ENCODE measurements at places on chromosomes 13 and 19.
A peak's percentile ranks its signal among the peaks of the same experiment; 100 is the strongest.

DNA sequence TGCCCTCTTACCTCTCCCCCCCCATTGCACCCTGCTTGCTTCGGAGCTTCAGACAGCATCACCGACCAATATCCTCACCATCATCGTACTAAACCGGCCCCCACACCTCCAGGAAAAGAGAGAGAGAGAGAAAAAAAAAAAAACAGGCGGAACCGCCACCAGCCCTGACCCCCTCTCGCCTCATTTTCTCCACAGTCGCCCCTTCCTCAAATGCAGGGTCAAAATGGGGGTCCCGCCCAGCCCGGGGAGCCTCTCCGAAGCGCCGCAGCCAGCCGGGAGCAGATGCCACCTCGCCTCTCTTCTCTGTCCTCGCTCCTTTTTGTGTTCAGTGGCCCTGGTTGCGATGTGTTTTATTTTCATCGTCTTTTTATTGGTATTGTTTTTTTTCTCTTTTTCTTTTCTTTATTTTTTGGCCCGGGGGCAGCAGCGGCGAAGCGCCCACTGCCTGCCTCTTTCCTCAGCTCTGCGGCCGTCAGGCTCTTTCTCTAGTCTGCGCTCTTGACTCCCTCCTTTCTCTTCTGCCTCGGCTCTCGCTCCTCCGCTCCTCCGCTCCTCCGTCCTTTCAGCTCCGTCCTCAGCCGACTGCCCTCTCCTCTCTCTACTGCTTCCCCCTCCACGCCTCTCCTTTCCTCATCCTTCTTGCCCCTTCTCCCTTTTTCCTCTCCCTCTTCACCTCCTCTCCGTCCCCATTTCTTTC is 41.4 kb downstream of the DEDD2 start:
- no peak overlapping the region for H3K4me3 ChIP-seq
- DNase-seq = no peak
- H3K36me3 ChIP-seq = no peaks in the 10 kb centered on the region

- H3K4me3 ChIP-seq = peak overlapping the region; percentile 92
- DNase-seq = peak; percentile 94
- H3K4me1 ChIP-seq = peaks cover 57% of the 10 kb centered on the region
- H3K27me3 ChIP-seq = no peaks in the 10 kb centered on the region
- peak overlapping the region; percentile 91 for H3K27ac ChIP-seq
These were observed 8.1 kb downstream of the RINL start for GRCh38 chr19:38869836-38870607.

GRCh38 chr13:19575230-19575629 is 13.9 kb upstream of the TPTE2 start:
- peaks cover 9% of the 10 kb centered on the region for H3K27me3 ChIP-seq
- H3K27ac ChIP-seq = no peak overlapping the region
- no peaks in the 10 kb centered on the region for H3K4me1 ChIP-seq
- no peak overlapping the region for H3K4me3 ChIP-seq
- DNase-seq = no peak

DNA sequence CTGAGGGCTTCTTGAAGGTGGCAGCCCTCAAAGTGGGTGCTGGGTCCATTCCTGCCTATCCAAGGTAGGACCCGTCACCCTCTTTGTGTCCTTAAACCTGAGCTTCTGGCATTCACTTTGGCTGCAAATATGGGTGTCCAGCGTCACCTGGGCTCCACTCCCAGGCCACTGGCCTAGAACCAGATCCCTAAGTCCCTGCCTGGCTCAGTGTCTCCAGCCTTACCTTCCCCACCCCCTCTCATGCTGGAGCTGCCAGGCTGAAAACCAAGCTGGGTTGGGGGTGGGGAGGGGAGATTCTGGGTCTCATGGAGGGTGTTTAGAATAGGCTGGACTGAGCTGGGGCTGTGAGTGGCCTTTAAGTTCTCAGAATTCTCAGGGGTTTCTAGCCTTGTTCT is 12.4 kb downstream of the PDE4A start:
- peaks cover 55% of the 10 kb centered on the region for H3K4me1 ChIP-seq
- DNase-seq = no peak
- H3K27me3 ChIP-seq = peaks cover 6% of the 10 kb centered on the region
- peak overlapping the region; percentile 44 for H3K4me3 ChIP-seq
- H3K36me3 ChIP-seq = peaks cover 2% of the 10 kb centered on the region

DNA sequence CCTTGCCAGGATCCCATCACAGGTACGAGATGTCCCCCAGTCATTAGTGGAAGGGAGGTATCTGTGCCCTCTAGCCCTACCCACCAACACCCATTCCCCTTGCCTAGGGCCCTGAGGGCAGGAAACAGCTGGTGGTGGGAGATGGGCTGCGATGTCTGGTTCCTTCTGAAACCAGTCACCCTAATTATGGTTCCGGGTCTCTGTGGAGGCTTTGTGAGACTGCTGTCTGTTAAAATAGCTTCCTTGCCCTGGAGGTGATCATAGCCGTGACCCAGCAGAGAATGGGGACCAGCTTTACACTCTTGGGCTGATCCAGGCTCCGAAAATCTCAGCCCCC is 5.5 kb downstream of the ALDH16A1 start:
- peaks cover 48% of the 10 kb centered on the region for H3K36me3 ChIP-seq
- H3K27me3 ChIP-seq = no peaks in the 10 kb centered on the region
- peaks cover 19% of the 10 kb centered on the region for H3K4me1 ChIP-seq
- DNase-seq = no peak
- H3K27ac ChIP-seq = no peak overlapping the region

DNA sequence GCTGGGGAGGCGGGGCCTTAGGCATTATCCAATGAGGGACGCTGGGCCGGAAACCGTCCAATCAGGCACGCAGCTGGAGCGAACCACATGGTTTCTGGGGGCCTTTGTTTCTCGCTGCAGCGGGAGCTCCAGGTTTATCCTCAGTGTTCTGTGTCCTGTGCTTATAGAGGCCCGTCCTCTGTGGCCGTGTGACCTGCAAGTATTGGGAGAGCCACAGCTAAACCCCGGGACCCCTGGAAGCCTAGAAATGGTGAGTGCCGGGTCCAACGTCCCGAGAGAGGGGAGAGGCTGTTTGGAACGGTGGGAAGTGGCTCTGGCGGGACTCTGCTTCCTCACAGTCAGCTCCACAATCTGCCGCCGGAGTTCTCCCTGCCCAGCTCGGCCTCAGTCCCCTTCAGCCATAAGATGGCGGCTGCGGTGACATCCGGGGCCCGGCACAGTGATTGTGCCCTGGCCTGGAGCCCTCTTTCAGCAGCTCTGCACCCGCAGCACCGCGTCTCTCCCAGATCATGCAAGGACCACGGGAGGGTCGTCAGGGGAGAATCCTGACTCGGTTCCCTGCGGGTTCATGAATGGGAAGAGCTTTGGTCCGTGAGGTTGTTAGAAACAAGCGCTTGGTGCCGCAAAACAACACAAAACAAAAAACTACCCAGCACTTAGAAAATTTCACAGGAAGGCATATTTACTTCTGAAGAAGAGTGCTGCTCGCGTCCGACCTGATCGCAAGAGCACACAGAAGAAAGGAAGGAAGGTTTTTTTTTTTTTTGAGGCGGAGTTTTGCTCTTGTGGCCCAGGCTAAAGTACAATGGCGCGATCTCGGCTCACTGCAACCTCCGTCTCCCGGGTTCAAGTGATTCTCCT is at the start of gene ZNF253:
Gene ZNF253, plus strand, starts transcription at position 133 of the 861 bp plus-strand sequence. Its CDS starts 115 bp downstream, at position 248.
- DNase-seq = peak; percentile 82
- H3K36me3 ChIP-seq = peaks cover 20% of the 10 kb centered on the region
- no peaks in the 10 kb centered on the region for H3K27me3 ChIP-seq

- DNase-seq = no peak
- H3K27me3 ChIP-seq = peaks cover 14% of the 10 kb centered on the region
- H3K4me1 ChIP-seq = peaks cover 4% of the 10 kb centered on the region
- no peak overlapping the region for H3K27ac ChIP-seq
- no peaks in the 10 kb centered on the region for H3K36me3 ChIP-seq
These were observed 9.5 kb downstream of the GAS6 start for GRCh38 chr13:113854238-113855011.

GRCh38 chr19:40191836-40192646 is 815 bp downstream of the MAP3K10 start:
- DNase-seq = peak; percentile 22
- H3K36me3 ChIP-seq = no peaks in the 10 kb centered on the region
- peak overlapping the region; percentile 63 for H3K4me3 ChIP-seq
- H3K27ac ChIP-seq = no peak overlapping the region

GRCh38 chr19:12521996-12522395 is 29.3 kb downstream of the ZNF564 start:
- peaks cover 69% of the 10 kb centered on the region for H3K36me3 ChIP-seq
- H3K4me3 ChIP-seq = no peak overlapping the region
- no peaks in the 10 kb centered on the region for H3K27me3 ChIP-seq

DNA sequence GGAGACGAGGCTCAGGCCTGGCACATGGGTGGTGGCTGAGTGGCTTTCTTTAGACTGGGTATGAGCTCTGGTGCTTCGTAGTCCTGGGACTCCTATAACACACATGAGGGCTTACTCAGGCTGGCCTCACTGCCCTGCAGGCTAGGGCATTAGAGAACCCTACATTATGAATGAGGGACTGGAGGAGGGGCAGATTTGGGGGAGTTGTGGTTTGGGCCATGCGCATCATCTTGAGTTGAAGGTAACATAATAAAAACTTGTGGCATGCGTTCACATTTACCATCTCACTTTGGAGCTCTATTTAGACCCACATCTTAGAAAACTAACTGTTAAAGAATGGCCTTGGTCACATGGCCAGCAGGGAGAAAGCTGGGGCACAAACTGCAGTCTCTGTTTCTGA is 54.2 kb downstream of the STARD13 start:
- DNase-seq = no peak
- H3K27me3 ChIP-seq = peaks cover 4% of the 10 kb centered on the region
- H3K36me3 ChIP-seq = no peaks in the 10 kb centered on the region

- H3K36me3 ChIP-seq = no peaks in the 10 kb centered on the region
- no peak overlapping the region for H3K4me3 ChIP-seq
- H3K4me1 ChIP-seq = no peaks in the 10 kb centered on the region
These were observed 258.3 kb downstream of the KLF5 start for GRCh38 chr13:73317140-73317539.

DNA sequence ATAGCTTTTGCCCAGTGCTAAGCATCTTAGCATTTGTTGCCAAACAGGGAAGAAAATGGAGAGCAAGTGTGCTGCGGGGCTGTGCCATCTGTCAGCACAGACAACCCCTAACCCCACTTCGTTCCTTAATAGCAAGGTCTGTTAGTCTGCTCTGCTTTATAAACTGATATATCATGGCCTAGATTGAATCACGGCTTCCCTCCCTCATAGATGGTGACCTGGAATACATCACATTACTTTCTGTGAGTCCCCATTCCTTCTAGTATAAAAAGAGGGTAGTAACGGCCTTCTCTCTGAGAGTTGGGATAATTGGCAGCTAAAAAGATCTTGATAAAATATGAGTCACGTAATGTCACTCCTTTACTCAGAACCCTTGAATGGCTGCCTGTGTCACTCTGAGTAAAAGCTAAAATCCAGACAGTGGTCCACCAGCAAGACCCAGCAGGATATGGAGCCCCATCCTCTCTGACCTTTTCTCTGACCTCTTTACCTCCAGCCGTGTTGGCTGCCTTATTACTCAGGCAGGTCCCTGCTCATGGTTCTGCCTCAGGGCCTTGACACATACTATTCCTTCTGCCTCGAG is 151.7 kb downstream of the DLEU7 start:
- H3K36me3 ChIP-seq = no peaks in the 10 kb centered on the region
- H3K4me1 ChIP-seq = peaks cover under 1% of the 10 kb centered on the region
- H3K27ac ChIP-seq = no peak overlapping the region
- H3K4me3 ChIP-seq = no peak overlapping the region

GRCh38 chr13:103140001-103140671 is 73.9 kb upstream of the SLC10A2 start:
- no peaks in the 10 kb centered on the region for H3K36me3 ChIP-seq
- DNase-seq = no peak
- H3K27ac ChIP-seq = no peak overlapping the region
- no peaks in the 10 kb centered on the region for H3K27me3 ChIP-seq

DNA sequence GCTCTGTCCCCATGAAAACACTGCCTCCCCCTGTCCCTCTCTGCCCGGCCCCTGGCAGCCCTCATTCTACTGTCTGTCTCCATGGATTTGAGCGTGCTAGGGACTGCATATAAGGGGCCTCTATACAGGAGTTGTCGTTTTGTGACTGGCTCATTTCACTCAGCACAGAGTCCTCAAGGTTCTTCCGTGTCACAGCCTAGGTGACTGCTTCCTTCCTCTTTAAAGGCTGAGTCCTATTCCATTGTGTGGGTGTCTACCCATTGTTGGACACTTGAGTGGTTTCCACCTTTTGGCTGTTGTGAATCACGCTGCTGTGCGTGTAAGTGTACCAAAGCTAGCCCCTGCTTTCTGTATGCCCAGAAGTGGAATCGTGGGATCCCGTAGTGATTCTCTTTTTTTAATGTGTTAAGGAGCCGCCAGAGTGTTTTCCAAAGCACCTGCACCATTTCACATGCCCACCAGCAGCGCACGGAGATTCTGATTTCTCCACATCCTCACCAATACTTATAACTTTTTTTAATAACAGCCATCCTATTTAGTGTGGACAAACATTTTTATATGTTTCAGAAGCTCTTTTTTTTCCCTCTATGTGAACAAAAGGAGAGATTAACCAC is 116.7 kb downstream of the COL4A2 start:
- H3K27ac ChIP-seq = no peak overlapping the region
- H3K27me3 ChIP-seq = peaks cover 57% of the 10 kb centered on the region
- no peaks in the 10 kb centered on the region for H3K36me3 ChIP-seq
- no peak for DNase-seq
- no peak overlapping the region for H3K4me3 ChIP-seq

All from activated B cell treated with CpG ODN at 0.5 μM for 24 hours (primary cell).